ENCODE measurements at places on chromosomes 12 and 14.

DNA sequence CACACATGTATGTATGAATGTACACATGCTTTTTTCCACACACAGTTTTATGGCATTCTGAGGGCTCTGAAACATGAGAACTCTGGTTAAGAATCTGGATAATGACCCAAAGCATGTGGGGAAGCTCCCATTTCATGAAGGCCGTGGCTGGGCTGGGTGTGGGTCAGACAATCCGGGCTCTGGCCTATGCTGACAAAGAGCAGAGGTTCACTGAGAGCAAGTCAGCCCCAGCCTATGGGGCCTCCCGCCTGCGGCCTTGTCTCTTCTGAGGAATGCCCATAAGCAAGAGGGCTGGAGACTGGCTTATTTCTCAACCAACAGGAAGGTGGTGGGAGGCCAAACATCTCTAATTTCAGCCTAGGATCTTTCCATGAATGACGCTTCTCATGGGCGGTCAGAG lies 8.5 kb downstream of the MYH6 start:
- no peak for DNase-seq

DNA sequence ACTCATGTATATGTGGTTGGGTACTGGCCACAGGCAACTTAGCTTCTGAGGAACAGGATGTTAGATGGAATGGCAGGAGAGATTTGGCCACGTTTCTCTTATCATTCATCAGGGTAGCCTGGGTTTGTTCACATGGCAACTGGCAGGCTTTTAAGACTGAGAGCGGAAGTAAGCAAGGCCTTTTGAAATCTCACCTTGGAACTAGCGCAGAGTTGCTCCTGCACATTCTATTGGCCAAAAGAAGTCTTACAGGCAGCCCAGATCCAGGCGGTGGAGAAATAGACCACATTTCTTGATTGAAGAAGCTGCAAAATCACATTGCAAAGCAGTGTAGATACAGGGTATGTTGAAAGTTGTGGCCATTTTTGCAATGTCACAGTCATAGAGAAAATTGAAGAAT lies 3.7 kb downstream of the CLEC4A start:
- DNase-seq: no peak

DNA sequence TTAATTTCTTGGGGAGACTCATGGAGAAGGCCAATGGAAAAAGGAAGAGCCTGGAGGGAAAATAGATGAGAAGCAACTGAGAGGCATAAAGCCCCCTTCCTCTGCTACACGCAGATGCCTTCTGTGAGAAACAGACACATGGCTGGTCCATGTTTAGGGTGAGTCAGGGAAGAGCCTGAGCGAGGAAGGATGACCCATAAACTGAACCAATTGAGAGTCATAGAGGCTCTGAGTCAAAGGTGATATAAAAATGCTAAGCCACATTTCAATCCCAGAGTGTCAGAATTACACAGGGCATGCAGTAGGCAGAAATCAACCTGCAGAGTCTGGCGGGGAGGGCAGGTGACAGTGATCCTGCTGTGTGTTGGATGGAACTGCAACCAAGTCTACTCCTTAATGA lies 30.1 kb upstream of the NEDD1 start:
- DNase-seq: no peak

GRCh38 chr14:93971635-93972027 lies 4.7 kb downstream of the ASB2 start:
- DNase-seq: peak; percentile 36

- DNase-seq: peak; percentile 8
Measured at GRCh38 chr12:116015525-116015924, 262.0 kb downstream of the MED13L start.

- peak; percentile 58 for DNase-seq
Measured at GRCh38 chr12:12718853-12719252, 1.7 kb downstream of the CDKN1B start.

DNA sequence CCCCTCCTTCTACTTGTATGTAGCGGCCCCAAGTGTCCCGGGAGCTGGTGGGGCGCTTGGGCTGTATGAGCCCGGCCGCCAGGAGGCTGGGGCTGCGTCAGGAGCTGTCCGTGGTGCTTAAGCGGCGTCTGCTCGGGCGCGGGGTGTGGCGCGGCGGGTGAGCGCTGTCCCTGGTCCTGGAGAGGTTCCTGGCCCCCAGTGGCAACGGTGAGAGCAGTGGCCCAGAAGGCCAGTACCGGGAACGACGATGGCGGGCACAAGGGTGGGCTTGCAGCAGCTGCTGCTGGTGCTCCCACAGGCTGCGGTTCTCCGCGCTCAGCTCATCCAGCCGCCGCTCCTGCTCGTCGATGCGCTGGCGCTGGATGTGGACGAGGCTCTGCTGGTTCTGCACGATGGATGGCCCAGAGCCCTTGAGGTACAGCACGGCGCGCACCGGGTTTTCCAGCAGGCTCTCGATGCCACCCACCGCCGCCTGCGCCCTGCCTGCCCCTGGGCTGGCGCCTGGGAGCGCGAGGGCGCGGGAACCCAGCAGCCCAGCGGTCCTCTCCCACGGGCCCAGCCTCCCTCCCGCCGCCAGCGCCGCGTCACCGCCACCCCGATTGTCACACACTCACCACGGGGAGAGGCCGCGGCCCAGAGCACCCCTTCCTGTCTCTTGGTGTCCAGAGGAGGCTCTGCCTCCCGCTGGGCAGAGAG lies 41.9 kb upstream of the FKBP4 start:
- no peak for DNase-seq

- DNase-seq: no peak
Measured at GRCh38 chr12:26654623-26655022, 178.4 kb downstream of the ITPR2 start.

DNA sequence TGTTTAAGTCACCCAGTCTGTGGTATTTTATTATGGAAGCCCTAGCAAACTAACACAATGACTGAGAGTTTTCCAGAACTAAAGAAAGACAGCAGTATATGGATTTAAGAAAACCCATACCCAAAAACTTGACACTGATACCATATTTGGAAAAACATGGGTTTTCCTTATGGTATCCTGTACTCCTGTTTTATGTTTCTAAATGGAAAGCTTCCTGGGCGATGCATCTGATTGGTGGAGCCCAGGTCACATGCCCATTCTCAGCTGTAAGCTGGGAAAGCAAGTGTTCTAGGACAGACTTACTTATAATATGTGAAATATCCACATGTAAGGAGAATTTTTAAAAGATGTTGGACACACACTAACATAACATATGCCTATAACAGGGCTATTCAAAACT lies 4.5 kb upstream of the RNASE4 start:
- DNase-seq: no peak

DNA sequence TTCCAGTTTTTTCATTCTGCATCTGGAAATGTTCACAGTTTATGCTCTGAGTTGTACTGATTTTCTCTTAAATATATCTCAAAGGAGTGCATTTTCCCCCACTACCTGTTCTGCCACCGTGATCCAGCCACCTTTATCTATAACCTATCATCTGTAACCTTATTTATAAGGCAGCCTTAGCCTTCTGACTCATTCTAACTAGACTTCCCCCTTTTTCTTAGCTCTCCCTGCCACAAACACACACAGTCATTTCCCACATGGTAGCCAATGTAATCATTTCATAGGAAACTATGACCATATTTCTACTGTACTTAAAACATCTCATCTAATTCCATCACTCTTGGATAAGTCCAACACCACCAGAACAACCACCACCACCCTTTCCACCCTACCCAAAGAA lies 10.8 kb upstream of the GYS2 start:
- no peak for DNase-seq

DNA sequence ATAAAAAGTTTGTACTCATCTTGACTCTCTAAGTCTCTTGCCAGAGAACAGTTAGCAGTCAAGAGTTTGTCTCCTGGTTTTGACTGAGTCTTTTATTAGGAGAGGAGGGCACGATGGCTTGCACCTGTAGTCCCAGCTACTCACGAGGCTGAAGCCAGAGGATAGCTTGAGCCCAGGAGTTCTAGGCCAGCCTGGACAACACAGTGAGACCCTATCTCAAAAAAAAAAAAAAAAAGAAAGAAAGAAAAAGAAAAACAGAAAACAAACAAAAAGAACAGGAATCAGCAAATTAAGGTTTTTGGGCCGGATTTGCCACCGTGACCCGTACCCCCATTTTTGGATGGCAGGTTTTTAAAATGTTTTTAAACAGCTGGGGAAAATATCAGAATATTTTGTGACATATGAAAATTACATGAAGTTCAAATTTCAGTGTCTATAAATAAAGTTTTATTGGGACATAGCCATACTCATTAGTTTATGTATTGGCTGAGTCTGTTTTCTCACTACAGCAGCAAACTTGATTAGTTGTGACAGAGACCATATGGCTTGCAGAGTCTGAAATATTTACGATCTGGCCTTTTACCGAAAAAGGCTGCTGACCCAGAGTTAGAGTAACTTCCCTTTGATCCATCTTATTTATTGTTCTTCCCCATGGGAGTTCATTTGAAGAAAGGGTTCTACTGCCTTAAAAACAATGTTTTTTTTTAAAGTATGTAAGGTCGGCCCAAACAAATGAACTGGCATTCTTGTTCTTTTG lies 31.2 kb downstream of the VEZT start:
- no peak for DNase-seq

GRCh38 chr12:102659200-102659911 lies 179.0 kb upstream of the IGF1 start:
- no peak for DNase-seq

DNA sequence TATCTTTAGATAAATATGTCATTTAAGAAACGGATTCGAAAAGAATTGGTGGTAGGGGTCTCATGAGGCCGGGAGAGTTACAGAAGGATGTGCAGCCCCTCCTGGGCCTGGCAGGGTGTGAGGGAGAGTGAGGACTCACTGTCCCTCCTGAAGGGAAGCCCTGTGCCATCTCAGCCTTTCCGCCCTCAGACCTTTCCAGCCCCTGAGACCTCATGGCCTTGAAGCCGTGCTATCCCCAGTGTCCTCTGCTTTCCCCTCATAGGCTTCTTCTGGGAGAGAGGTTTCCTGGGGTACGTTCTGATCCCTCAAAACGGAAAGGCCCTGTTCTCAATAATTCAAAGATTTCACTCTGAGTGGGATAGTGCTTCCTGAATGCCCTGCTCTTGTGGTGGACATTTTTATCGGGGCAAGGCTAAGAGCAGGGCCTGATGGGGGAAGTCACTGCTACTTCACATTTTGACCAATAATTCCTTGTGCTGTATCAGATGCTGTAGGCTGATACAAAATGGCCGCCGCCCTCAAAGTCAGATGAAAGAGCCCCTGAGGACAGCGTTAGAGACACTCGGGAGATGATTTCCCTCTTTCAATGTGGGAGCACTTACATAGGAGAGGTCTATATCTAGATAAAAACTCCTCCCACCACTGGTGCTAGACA lies 1.3 kb downstream of the CD4 start:
- no peak for DNase-seq

- DNase-seq: no peak
Measured at GRCh38 chr12:3772380-3772779, 19.5 kb upstream of the CRACR2A start.

DNA sequence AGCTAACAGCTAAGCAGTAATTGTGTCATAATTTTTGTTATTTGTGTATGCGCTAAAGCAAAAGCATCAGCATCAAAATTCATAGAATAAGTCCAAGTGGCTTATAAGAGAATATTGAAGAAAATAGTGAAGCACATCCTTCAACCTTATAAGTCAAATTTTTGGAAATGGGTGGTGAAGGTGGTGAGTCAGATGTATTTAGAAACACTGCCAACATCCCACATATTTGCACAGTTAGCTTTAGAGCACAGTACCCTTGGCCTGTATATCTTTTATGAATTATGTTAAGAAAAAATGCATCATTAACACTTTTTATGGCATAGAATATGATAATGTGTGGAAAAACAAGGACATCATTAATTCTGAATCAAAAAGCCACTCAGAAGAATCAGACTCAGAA lies 8.0 kb downstream of the SYT10 start:
- no peak for DNase-seq

DNA sequence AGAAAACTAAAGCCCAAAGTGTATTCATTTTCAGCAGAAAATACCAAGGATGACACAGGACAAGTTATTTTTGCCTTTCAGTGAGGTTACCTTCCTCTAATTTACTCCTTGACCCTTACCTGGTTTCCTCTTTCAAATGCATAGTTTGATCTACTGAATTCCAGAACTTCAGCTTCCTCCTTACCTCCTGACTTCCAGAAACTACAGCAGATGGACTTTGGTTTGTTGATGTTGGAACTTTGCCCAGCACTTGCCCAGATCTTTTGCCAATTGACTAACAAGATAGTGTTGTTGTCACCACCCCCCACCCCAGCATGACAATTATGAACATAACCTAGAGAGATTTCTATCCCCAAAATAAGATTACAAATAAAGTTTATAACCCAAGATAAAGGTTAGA lies 63.2 kb downstream of the NAV3 start:
- no peak for DNase-seq

GRCh38 chr12:103517161-103517560 lies 21.4 kb upstream of the C12orf42 start:
- no peak for DNase-seq

- no peak for DNase-seq
Measured at GRCh38 chr12:89185889-89186288, 166.4 kb downstream of the DUSP6 start.

DNA sequence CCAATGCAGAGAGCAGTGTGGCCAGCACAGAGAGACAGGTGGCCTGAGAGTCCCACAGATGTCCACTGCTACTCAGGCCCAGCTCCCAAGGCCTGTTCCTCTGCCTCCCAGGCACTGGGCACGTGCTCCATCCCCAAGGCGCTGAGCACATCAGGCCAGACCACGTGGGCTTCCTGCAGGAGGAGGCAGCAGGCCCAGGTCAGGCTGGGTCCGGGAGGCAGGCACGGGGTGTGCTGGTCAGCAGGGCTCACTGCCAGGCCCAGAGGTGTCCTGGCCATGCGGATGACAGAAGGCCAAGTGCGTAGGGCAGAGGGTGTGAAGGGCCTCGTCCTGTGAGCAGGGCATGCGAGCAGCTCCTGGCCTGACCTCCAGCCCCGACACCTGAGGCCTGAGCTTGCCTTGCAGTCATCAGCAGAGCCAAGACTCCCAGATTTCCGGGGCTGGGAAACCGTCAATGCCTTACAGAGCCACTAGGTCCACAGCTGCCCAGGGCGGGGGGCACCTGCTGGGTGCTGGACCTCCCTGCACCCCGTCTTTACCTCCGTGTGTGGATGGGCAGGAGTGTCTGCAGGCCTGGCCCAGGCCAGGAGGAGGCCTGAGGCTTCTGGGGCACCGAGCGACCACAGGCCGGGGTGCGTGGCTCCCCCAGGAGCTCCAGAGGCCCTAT lies 14.9 kb downstream of the TRMT61A start:
- no peak for DNase-seq

DNA sequence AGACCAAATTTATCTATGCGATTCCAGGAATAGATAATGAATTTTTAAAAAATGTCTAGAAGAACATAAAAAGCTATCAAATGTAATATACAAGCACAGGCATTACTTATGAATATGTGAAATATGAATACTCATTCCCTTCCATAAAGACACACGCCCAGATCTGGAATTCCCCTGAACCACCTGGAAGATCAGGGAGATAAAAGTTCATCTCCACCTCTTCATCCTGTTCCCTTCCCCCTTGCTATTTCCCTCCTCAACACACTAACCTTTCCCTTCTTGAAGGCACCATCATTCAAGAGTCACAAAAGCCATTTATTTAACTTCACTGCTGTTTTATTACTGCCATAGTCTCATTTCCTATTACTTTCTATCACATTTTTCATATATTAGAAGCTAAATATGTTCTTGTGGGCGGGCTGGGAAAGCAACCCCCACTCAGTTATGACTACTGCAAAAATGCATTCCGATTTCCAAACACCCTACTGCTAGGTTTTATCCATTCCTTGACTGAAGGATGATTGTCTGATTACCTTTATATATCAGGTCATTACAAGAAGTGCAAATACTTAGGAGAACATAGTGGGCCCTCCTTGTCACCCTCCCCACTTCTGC lies 16.1 kb downstream of the FGD6 start:
- no peak for DNase-seq

- DNase-seq: no peak
Measured at GRCh38 chr12:64193931-64194330, 28.2 kb downstream of the KICS2 start.

Data from OCI-LY7 (cell line).